DND-41 (cell line): ENCODE measurements at places on chromosomes 2 and 18.

DNA sequence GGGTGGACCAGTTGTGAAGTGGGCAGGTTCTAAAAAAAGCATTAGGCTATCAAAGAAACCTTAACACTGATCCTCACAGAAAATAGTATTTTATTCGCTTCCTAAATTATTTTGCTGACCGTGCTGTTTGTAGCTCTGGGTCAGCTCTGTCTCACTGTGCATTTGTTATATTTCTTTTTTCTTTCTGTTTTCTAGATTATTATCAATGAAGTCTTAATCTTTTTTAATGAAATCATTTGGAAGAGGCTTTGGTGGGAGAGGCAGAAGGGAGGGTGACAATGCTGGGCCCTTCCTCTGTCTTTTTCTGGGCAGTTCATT is 213.6 kb downstream of the PTGR3 start:
- DNase-seq: no peak

DNA sequence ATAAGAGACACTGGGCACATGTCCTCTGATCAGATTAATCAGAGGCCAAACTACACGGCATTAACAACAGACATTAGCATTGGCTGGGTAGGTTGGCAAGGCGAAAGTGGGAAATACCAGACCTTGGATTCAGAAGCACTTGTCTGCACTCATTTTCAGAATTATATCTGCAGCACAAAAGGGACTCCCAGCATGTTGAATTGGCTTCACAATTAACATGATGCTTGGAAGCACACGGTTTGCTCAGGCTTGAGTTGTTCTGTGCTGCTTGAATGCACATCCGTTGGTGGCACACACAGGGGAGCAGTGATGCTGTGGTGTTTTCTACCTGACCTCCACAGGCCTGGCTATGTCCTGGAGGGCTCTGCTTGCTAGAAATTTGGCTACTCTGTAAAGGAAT is 83.9 kb downstream of the ACTR3 start:
- no peak for DNase-seq

DNA sequence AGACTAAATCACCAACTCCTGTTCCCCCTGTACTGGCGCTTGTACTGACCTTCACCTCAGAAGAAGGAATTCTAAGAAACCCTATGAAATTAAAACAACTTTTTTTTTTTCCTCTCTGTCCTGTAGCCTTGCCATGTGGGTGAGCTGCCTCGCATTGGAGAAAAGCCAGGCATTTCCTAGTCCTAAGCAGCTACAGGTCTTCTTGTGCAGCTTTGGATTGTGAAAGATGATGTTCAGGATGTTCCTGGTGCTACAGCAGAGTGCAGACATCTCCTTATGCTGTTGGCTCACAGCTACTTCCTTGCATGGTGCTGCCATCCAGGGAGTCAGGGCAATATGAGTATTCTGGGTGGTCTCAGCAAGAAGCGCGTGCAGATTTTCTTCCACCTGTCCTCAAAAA is 11.9 kb downstream of the PIK3C3 start:
- DNase-seq: no peak

- no peak for DNase-seq
These were observed 193.1 kb upstream of the CXCR4 start for GRCh38 chr2:136310797-136311603.

DNA sequence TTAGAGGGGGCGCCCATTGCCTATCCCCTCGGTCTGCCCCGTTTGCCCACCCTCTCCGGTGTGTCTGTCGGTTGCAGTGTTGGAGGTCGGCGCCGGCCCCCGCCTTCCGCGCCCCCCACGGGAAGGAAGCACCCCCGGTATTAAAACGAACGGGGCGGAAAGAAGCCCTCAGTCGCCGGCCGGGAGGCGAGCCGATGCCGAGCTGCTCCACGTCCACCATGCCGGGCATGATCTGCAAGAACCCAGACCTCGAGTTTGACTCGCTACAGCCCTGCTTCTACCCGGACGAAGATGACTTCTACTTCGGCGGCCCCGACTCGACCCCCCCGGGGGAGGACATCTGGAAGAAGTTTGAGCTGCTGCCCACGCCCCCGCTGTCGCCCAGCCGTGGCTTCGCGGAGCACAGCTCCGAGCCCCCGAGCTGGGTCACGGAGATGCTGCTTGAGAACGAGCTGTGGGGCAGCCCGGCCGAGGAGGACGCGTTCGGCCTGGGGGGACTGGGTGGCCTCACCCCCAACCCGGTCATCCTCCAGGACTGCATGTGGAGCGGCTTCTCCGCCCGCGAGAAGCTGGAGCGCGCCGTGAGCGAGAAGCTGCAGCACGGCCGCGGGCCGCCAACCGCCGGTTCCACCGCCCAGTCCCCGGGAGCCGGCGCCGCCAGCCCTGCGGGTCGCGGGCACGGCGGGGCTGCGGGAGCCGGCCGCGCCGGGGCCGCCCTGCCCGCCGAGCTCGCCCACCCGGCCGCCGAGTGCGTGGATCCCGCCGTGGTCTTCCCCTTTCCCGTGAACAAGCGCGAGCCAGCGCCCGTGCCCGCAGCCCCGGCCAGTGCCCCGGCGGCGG is 1.7 kb downstream of the MYCN start:
- no peak for DNase-seq

GRCh38 chr2:205564346-205565141 is 117.8 kb upstream of the NRP2 start:
- DNase-seq: no peak

DNA sequence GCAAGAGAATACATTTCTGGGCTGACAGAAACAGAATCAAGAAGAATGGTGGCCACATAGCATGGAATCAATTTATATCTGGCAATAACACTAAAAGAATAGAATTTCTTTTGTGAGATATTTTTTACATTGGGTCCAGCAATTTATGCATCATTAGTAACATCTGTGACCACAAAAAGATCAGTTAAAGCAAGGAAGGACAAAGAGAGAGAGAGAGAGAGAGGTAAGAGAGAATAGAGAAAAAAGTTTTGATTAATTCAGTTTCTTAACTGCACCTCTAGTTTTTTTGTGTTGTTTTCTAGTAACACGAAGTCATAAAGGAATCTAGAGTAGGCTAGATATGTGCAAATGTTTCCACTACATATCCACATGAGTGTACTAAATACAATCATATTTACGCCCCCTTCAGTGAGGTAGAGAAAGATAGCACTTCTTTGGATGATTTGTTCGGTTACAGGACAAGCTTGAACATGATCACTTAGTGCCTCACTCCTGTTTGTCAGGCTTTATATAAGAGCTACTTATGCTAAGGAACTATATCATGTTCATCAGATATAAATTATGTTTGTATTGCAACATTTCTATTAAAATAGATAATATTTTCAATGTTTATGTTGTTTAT is 247.4 kb upstream of the COL3A1 start:
- no peak for DNase-seq

DNA sequence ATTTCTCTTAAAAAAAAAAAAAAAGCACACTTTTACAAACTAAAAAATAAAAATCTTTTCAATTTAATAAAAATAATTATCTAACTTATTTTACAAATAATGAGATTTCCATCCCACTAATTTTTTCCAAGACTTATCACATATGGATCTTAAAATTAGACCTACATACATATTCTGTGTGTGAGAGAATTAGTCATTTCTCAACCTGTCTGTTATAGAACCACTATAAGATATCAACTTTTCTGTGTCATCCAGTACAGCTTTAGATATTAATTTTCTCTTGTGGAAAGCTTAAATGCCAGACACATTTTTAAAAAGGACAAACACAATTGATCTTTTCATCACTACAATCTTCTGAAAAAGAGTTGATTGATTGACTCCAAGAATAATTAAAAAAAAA is 38.1 kb downstream of the FANCL start:
- no peak for DNase-seq

DNA sequence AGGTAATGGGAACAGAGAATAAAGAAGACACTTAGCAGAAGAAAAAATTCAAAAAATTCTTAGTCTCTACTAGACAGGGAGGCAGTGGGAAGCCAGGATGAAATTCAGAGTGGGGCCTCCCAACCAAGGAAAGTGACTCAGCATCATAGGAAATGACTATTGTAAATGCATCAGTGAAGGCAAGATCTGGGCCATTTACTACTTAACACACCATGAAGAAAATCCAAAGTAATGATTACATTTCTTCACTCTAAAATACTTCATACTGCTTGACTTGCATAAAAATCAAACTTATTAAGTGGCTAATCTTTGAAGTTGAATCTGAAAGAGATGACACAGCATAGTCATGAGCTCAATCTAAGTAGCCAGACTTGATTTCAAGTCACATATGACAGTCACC is 405.8 kb upstream of the SLC39A10 start:
- DNase-seq: no peak

- no peak for DNase-seq
These were observed 41.6 kb downstream of the TMEM17 start for GRCh38 chr2:62464221-62465007.

- no peak for DNase-seq
These were observed 127.1 kb upstream of the SLC35G4 start for GRCh38 chr18:11482271-11482670.

DNA sequence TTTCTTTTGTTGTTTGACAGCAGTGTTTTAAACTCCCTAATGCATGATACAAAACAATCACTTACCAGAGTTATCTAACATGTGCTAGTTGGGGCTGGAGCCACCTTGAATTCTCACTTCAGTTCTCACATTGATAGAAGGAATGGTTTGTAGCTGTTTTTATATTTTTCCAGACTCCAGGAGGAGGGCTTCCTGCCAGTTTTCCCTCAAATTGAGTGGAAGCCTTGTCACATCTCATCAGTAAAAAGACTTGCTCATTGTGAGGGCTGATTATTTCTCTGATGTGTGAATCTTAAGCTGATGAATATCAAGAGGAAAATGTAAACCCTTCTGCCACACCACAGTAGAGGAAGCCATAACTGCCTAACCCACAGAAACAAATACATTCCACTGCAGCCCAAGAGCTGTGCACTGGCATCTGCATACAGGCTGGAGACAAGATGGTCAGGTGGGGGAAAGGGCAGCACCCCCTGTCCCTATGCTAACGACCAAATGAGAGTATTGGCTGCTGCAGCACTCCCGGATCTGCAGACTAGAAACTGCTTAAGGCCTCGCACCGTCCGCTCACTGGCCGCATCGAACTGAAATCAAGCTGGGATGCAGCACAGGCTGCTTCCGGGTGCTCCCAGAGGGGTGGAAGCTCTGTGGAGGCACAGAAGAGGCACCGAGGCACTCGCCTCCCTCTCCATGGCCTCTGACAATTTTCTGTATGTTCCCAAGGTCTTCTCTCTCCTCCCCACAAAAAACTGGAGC is 73.7 kb upstream of the TPO start:
- no peak for DNase-seq

DNA sequence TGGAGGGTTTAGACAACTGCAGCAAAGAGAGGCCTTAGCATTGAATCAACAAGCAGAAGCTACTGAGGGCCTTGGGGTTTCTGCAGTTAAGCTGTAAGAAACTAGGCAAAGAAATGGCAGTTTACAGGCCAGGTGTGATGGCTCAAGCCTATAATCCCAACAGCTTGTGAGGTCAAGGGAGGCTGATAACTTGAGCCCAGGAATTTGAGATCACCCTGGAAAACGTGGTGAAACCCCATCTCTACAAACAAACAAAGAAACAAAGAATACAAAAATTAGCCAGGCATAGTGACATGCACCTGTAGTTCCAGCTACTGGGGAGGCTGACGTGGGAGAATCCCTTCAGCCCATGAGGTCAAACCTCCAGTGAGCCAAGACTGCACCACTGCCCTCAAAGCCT is 421.6 kb upstream of the CHST9 start:
- DNase-seq: no peak

DNA sequence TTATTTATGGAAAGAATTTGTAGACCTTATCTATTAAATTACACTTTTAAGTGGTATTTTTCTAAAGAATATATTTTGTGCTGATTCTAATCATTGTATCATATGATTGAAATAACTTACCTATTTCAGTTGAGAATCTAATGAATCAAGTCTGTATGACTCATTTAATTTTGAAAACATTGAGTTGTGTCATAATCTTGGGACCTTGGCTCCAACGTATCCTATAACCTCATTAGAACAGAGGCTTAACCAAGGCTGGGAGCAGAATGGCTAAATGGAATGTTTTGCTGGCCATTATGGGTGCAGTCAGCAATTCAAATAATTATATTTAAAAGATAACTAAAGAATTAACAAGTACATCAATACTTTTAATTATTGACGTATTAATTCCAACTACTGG is 19.6 kb upstream of the GULP1 start:
- DNase-seq: no peak

- DNase-seq: no peak
These were observed 195.4 kb downstream of the ZEB2 start for GRCh38 chr2:144324446-144325045.

- DNase-seq: no peak
These were observed 14.4 kb upstream of the SLC39A10 start for GRCh38 chr2:195642679-195643068.

DNA sequence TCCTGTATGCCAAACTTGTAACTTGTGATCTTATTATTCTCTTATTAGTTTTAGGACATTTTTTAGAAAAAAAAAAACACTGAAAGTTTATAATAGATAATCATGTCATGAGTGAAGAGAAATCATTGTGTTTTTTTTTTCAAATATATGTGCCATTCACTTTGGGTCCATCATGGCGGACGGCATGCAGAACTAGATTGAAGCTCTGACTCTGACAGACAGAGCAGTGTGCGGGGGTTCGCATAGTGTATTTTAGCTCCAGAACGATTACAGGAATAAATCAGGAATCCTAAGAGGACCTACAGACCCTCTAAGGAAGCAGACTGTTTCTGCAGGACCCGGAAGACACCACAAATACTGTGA is 484.4 kb upstream of the REG3G start:
- DNase-seq: no peak

GRCh38 chr2:216012133-216012829 is 1.1 kb downstream of the MREG start:
- no peak for DNase-seq

GRCh38 chr2:80454628-80455027 is 150.1 kb upstream of the LRRTM1 start:
- DNase-seq: no peak

GRCh38 chr2:98935777-98936352 is at the start of gene CRACDL:
TSS of gene CRACDL (minus strand) at chr2:98936225. CDS start at chr2:98846800, 89,425 bp downstream.
- no peak for DNase-seq

- DNase-seq: no peak
These were observed 44.5 kb downstream of the COMMD1 start for GRCh38 chr2:61949714-61950560.

DNA sequence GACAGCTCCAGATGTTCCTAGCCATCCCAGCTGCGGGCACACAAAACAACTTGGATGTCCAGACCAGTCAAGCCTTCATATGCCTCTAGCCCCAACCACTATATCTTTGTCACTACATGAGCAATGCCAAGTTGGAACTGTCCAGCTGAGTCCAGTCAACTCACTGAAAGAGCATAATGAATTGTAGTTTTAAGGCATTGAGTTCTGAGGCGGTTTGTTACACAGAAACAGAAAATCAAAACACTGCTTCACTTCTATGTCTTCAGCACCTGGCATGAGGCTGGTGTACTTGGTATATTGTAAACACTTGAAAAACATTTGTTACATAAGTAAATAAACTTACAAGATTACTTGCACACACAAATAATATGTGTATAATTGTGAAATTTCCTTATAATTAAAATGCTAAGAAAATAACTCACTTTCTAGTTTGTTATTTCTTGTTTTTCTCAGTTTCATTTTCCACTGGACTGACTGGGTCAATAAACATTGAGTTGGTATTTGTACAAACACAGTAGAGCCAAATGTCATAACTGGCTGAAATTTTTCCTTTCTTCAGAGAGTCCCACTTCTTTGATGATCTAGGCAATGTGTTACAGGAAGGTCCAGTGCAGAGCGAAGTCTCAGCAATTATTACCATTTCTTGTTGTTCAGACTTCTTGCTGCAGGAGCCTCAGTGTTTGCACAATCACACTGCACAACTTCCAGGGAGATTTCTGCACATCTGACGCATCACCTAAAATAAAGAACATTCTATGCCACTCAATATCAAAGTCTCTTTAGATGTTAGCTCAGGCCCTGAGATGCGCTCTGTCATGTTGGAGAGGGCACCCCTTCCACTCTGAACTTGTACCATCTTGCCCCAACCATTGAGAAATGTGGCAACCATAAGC is 38.2 kb upstream of the DPP4 start:
- DNase-seq: no peak
